Colonic mucosa (tissue), 4 donors: ENCODE measurements at places on chromosomes 16 and 17. TPM values are rescaled to one million over a fixed set of nuclear protein-coding genes. Genes with fewer than 3 reads are reported as not detected.

The FLCN gene
- 34.2 TPM for total RNA-seq

The TSPAN10 gene
- 0.25 TPM for total RNA-seq

The CLUH gene
- 111 TPM for total RNA-seq

The TBC1D3E gene
- total RNA-seq = not detected

The HS3ST6 gene
- 0.82 TPM for total RNA-seq

The GHDC gene
- total RNA-seq = 20.6 TPM

GRCh38 chr17:48601539-48602425 lies 3.0 kb downstream of the HOXB6 start:
- peak; percentile 88 for DNase-seq

DNA sequence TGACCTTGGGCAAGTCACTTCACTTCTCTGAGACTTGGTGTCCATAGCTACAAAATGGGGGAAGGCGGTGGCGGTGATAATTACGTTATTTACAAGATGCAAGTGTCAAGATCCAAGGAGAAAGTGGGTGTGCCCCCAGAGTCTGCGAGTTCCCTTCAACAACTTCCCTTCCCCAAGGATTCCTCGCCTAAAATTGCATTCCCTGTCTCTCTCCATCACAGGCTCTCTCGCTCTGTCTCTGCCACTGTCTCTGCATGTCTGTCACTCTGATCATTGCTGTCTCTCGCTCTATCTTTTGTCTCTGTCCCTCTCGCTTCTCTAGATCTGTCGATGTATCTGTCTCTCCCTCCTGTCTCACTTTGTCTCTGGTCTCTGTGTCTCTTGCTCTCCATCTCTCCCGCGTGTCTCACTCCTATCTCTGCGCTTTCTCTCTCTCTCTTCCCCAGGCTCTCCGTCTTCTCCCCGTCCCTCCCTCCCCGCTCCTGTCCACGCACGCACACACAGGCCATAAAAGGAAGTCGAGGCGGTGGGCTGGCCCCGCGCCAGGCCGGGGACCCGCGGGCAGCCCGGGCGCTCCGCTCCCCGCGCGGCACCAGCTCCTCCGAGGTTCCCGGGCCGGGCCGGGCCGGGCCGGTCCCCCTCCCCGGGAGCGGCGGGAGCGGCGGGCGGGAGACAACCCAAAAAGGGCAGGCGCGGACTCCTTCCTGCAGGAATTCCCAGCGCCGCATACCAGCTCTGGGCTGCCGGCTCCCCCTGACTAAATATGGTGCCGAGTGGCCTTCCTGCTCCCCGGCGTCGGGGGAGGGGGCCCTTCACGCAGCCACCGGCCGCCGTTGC lies 1.1 kb upstream of the MYH11 start:
- peak; percentile 26 for DNase-seq

DNA sequence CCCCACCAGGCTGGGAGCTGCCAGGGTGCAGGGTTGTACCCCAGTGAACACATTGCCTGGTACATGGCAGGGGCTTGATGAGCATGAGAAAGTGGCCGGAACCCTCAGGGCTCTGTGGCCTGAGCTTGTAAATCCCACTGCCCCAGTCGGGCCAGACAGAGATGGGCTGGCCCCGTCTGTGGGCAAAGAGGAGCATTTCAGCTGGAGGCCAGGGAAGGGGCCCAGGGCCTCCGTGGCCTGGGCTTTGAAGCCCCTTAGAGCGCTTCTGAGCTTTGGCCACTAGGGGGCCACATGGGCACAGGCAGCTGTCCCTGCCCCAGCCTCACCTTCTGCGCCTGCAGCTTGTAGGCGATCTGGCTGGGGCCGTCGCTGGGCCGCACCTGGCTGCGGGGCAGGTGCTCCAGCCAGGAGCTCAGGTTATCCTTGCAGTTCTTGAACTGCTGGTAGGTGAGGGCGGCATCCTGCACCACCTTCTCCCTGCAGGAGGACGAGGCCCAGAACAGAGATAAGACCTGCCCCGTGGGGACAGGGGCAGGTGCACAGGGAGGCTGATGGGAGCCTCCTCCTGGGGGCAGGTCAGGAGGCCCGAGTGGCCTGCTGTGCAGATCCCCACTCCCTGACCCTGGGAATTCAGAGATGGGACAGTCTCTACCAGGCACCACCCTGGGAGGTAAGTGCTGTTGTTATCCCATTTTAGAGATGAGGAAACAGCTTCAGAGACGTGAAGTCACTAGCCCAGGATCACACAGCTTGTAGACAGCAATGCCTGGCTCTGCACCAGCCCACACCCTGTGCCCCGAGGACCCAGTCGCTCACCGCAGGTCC lies 12.8 kb downstream of the EVPL start:
- DNase-seq = peak; percentile 71

- no peak for DNase-seq
Measured at GRCh38 chr16:20321671-20322070, 5.6 kb downstream of the GP2 start.

- DNase-seq = no peak
Measured at GRCh38 chr16:84348386-84348888, 19.9 kb upstream of the ATP2C2 start.

GRCh38 chr17:79685121-79685520 lies 45.6 kb upstream of the ENPP7 start:
- no peak for DNase-seq

DNA sequence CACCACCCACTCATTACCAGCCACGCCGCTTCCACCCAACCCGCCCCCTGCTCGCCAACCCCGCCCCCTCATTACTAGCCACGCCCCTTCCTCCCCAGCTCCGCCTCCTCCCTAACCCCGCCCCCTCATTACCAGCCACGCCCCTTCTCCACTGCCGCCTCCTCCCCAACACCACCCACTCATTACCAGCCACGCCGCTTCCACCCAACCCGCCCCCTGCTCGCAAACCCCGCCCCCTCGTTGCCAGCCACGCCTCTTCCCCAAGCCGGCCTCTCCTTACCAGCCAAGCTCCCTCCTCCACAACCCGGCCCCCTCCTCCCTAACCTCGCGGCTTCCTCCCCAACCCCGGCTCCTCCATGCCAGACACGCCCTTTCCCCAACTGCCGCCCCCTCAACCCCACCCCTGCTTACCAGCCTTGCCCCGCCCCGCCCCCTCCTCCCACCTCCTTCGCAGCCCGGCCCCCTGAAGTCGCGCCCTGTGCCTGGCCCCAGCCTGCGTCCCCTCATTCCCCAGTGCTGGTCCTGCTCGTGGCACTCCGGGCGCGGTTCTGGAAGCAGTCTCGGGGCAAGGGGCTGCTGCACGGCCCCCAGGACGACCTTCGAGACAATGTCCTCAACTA lies 7.3 kb downstream of the SLC22A31 start:
- peak; percentile 75 for DNase-seq

DNA sequence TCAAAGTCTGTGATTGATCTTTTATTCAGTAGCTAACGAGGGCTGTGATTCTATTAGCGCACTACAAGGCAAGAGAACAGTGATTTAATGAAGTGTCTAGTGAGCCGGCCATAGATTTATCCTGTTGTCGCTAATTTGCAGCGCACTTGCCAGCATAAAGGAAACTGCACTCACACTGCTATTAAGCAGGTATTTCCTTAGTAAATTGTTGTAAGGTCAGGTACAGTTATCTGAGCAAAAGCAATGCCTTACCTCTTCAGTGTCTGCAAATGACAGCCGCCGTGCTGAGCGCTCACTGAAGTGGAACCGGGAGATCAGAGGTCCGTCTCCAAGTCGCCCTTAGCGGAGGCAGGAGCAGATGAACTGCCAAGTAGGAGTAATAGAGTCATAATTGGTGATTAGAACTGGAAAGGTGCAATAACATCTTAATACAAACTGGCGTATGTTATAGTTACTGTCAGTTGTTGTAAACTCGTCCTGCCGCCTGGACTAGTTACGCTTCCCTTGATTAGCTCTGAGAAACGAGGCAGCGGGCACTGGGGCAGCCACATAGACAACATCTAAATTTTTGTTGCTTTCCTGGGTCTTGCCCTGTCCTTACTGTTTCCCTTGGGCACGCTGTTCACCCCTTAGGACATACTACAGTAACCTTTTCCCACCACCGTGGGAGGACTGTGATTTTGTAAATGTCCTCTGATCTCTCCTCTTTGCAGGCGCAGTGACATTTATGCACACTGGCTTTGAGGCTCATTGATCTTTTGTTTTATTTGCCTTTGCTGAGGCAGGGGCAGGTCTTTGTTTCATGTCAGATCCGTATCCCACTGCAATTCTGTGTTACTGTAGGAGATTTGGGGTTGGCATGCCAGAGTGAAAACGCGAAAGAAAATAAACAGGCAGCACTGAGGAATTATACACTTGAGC lies 363.1 kb downstream of the WWOX start:
- DNase-seq = peak; percentile 38

GRCh38 chr16:15031586-15031985 lies 24.3 kb downstream of the NTAN1 start:
- DNase-seq = no peak

GRCh38 chr16:55713103-55713502 lies 57.3 kb downstream of the SLC6A2 start:
- no peak for DNase-seq

GRCh38 chr16:54935266-54935968 lies 4.8 kb downstream of the IRX5 start:
- no peak for DNase-seq

- DNase-seq = no peak
Measured at GRCh38 chr16:89823087-89823823, 5.0 kb upstream of the SPIRE2 start.

- no peak for DNase-seq
Measured at GRCh38 chr16:67021321-67021720, 7.6 kb upstream of the CBFB start.

- DNase-seq = no peak
Measured at GRCh38 chr17:37729905-37730304, 15.0 kb downstream of the HNF1B start.
